ENCODE measurements at places on chromosomes 2 and 18.

- peak; percentile 40 for DNase-seq
Observed at GRCh38 chr18:33076601-33077000, 303.8 kb upstream of the KLHL14 start.

- no peak for DNase-seq
Observed at GRCh38 chr2:210000464-210001324, 1.7 kb upstream of the RPE start.

- DNase-seq, result no peak
Observed at GRCh38 chr2:39488450-39488849, 51.4 kb upstream of the MAP4K3 start.

GRCh38 chr18:7116001-7116730 lies 1.4 kb downstream of the LAMA1 start:
- DNase-seq, result peak; percentile 64
